ENCODE measurements at places on chromosomes 4 and X. TPM values are rescaled to one million over a fixed set of nuclear protein-coding genes. Genes with fewer than 3 reads are reported as not detected.
A peak's percentile ranks its signal among the peaks of the same experiment; 100 is the strongest.

- DNase-seq: no peak
These were observed 46.0 kb downstream of the USP38 start for GRCh38 chr4:143230683-143231082.

The CXCL13 gene
- total RNA-seq: not detected

GRCh38 chr4:1410491-1411325, 4.5 kb upstream of the NKX1-1 start:
- peak; percentile 70 for DNase-seq

The LAMP2 gene
- total RNA-seq: 49.2 TPM

DNA sequence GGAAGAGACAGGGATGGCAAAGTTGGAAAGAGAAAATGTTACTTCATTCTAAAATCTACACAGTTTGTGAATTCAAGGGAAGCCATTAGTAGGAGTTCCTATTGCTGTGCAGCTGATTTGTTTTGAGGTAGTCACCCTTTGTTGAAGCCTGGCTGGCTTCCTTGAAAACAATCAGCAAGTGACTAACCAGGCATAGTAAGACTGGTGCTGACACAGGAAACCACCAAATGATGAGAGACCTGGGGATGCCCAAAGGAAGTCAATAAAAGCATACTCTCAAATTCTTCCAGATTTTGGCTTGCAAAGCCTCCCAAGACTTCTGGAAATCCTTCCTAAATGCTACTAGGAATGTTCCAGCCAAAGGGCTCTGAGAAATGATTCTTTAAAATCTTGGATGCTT, 23.9 kb upstream of the PRDM8 start:
- DNase-seq: no peak

- no peak for DNase-seq
These were observed 370.3 kb upstream of the PPP1R2C start for GRCh38 chrX:43148305-43148704.

DNA sequence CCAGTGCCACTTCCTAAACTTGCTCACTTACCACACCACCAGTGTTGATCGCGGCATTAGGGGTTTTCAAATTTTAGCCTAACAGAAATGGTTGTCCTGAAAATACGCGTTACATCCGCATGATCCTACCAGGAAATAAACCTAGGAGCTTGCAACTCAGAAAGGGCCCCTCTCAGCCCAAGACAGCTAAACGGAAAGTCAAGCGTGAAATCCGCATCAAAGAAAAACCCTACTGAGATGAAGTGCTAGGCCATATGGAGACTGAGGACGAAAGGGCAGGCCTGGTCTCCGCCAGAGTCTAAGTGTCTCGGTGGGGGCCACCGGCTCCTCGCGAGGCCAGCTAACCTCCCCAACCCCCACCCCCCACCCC, 626 bp downstream of the YTHDC1 start:
- DNase-seq: no peak

DNA sequence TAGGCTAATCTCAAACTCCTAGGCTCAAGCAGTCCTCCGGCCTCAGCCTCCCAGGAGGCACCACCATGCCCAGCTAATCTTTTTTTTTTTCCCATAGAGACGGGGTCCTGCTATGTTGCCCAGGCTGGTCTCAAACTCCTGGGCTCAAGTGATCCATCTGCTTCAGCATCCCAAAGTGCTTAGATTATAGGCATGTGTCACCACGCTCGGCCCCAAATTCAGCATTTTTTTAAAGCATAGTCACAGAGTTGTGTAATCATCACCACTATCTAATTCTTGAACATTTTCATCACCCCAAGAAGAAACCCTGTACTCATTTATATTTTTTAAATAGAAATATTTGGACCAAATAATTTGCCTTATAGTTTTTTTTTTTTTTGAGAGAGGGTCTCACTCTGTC, 10.3 kb downstream of the CENPI start:
- no peak for DNase-seq

DNA sequence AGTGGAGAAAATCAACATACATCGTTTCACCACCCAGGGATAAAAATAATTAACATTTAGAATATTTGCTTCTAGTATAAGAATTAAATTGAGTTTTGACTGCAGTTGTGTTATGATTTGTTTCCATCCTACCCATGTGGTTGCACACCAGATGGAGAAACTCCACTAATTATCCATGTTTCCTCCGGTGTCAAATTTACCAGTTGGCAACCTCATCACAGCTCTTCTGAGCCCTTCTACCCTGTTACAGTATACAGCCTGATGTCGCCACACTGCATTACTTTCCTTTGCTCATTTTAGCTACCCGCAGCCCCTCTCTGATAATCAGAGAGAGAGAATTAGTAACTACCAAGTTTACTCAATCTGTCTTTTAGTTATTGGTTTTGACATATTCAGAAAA, 411.2 kb downstream of the DTHD1 start:
- no peak for DNase-seq

The TEX13C gene
- total RNA-seq: not detected

The STK26 gene
- 0.51 TPM for total RNA-seq

The FGFBP1 gene
- total RNA-seq: not detected

The SPANXA1 gene
- total RNA-seq: not detected

DNA sequence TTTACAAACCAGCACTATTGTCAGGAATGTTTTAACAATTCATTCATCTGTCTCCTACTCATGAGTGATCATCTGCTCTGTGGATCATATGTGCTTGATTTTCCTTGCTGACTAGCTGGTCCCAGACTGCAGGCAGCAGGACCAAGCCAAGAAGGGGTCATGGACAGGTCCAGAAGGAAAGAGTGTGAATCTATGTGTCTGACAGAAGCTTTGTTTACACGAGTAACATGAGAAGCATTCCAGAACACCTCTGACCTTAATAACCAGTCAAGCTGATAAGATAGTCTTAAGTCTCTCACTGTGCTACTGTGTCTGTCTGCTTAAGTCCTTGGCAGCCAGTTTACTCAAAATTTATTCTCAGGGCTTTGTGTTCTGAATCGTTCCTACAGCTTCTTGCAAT, 39.0 kb downstream of the GUCY1A1 start:
- DNase-seq: no peak

GRCh38 chr4:169234137-169234855, 36.5 kb downstream of the SH3RF1 start:
- no peak for DNase-seq

DNA sequence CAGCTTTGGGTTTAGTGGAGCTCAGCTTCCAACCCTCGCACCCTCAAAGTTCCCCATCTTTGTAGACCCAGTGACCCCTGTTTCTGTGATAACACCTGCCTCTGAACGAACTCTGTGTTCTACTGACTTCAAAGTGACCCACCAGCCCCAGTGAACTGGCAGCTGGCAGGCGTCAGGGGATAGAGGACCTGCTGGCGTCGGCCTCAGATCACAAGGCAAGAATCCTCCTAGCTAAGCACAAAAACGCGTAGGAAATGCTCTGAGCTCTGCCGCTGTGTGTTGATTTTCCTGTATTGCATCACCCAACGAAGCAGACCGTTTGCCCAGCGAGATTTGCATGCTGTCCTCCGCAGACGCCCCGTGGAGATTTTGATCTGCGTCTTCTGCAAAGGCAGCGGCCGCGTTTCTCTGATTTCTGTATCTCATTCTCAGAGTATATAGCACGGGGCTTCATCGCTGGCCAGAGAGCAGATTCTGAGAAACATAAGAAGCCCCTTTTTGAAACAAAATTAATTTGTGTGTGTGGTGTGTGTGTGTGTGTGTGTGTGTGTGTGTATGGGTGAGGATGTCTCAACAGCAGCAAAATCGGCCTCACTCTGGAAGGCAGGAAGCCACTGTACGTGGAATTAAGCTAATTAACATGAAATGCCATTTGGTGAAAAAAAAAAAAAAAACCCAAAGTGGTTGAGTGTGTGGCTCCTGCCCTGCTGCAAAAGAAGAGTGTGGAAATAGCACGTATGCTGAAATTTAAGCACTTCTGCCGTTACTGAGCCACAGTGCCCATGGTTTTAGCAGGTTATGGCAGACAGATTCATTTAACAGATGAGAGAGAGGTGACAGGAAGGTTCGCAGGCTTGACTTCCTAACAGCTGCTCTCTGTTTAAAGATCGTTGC, 29.2 kb upstream of the ASMTL start:
- peak; percentile 71 for DNase-seq

The UGT2A1 gene
- not detected for total RNA-seq

DNA sequence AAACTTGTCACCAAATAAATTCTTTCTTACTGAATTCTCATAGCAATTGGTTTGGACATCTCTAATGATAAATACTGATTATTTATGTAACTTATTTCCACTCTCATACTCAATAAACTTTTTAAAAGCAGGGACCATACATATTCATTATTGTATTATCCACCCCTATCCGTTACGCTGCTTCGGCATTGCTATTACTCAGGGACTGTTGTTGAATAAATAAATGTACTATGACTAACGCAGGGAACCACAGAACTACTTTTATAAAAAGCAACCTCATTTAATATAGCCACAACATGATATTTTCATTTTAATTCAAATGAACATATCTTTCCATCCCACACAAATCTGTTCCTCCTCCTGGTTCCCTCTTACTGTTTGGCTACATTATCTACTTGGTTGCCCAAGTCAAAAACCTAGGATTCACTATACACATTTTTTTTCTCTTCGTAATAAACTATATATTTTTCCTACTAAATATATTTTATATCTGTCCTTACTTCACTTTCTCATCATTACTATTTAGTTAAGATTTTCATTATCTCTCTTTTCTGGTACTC, 14.9 kb upstream of the ANKRD50 start:
- no peak for DNase-seq

- peak; percentile 46 for DNase-seq
These were observed 589 bp upstream of the NEUROG2 start for GRCh38 chr4:112516471-112517066.

Data from Right ventricle myocardium superior (tissue), 1 donor.